ENCODE measurements at places on chromosomes 7 and 10.

- peak; percentile 50 for DNase-seq
Observed at GRCh38 chr10:112375721-112376395, 1.9 kb downstream of the ACSL5 start.

DNA sequence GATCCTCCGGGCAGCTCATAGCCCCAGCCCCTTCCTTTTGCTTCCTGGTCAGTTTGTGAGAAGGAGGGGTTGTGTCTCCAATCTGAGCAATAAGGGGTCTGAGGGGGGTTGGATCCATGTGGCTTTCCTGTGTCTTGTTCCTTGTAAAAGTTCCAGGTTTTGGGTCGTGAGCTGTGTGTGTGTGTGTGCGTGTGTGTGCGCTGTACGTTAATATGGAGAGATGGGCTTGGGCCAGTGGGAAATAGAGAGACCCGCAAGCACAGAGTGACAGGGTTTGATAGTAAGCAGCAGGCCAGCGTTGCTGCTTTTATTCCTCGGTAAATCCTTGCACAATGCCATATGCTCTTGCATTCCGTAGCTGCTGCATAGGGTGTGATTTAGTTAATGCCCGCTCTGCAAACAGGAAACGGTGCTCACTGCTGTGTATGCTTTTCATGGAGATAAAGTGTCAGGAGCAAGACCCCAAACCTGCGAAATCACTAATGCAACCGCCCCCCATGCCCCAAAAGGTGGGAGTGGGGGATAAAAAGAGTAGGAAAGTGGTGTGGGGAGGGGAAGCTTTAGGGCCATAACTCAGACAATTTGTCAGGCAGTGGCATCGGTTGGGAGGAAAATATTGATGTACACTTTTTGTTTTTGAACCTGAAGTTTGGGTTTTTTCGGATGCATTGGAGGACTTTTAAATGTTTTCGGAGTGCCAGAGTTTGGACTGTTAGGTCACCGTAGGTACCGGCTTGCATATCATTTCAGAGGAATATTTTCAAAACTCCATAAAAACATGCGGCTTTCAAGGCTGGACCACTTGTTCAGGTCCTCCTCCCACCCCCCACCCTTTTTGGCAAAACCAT lies 108.7 kb downstream of the TCF7L2 start:
- DNase-seq, result peak; percentile 64

- no peak for DNase-seq
Observed at GRCh38 chr7:111903797-111904196, 302.4 kb downstream of the DOCK4 start.

DNA sequence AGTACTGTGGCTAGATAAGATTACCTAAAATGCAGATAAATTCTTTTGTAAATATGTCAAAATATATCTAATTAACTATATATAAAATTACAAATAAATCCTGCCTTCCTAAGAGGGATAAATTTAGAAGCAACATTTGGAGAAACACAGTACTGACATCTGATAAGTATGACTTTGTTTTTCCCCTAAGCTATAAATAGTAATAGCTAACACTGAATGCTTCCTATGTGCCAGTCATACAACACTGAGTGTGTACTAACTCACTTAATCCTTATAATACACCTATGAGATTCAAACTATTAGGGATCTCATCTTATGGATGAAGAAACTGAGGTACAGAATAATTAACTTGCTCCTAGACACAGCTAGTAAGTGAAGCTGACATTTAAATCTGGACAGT lies 733.4 kb downstream of the MAGI2 start:
- no peak for DNase-seq

- DNase-seq, result no peak
Observed at GRCh38 chr7:91554883-91555282, 290.6 kb downstream of the FZD1 start.

GRCh38 chr10:31294558-31294957 lies 24.5 kb upstream of the ZEB1 start:
- DNase-seq, result no peak

- DNase-seq, result peak; percentile 45
Observed at GRCh38 chr10:71708301-71708703, 11.3 kb downstream of the C10orf105 start.

GRCh38 chr7:141072548-141073172 lies 1.2 kb upstream of the TMEM178B start:
- peak; percentile 41 for DNase-seq

- peak; percentile 60 for DNase-seq
Observed at GRCh38 chr7:105387508-105388355, 989 bp downstream of the SRPK2 start.

- no peak for DNase-seq
Observed at GRCh38 chr7:44194069-44194468, 4.8 kb upstream of the GCK start.

GRCh38 chr10:3106928-3107425 lies 39.6 kb downstream of the PFKP start:
- DNase-seq, result no peak

DNA sequence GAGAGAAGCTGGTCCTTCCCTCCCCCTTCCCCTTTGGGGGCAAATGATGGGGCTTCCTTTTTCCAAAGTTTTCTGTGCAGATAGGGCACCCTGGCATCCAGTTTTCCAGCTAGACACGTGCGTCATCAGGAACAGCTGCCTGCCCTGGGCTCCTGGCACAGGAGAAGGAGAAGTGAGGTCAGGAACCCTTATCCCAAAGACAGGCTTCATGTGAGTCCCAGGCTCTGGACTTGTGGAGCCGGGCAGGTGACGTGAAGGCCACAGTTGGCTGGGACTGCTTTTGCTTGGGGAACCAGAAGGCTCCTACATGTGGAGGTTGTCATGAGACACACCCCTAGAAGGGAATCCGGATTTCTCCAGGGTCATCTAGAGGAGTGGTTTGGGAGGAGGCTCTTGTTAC lies 66.5 kb downstream of the RBM20 start:
- DNase-seq, result no peak

DNA sequence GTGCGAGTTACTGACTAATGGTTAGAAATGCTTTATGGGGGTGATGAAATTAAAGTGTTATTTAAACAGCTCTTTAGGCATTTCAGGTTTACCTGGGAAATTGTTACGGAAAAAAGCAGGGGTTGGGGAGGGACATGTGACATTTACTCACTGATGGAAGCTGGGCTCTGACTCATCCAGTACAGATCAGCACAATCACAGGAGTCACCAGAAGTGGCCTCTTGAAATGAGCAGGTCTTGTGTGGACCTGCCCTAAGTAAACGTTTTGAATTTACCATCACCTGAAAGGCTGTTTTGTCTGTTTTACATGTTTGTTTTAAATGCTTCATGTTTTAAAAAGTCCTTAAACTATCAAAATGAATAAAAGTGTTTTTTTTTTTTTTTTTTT lies 2.3 kb downstream of the GLRX3 start:
- DNase-seq, result peak; percentile 50

GRCh38 chr10:29630205-29631048 lies 4.3 kb downstream of the SVIL start:
- no peak for DNase-seq

DNA sequence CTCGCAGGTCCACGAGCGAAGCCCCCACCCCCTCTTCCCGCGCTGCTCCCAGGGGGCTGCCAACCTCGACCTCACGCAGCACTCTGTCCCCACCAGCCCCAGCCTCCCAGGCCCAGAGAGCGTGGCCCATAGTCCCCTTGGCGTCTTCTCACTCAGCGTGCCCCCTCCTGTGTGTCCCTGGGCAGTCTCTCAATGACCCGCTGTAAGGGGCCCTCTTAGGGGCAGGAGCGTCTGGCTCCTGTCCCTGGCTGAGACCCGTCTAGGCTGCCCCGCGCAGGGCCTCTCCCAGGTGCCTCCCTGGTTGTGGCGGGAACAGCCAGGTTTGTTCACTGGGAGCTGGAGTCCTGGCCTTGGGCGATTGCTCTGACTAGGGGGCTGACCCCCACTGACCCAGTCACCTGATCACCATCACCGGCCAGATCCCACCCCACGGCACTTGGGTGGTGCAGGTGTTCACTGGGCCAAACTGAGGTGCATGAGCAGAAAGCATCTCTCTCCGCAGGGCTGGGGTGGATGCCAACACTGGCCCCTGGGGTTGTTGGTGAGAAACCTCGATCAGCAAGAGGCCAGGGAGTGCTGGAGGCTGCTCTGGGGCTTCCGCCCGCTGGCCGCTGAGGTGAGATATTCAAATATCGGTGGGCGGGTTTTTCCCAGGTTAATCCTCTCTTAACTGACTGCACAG lies 12.6 kb upstream of the WDFY4 start:
- DNase-seq, result no peak

DNA sequence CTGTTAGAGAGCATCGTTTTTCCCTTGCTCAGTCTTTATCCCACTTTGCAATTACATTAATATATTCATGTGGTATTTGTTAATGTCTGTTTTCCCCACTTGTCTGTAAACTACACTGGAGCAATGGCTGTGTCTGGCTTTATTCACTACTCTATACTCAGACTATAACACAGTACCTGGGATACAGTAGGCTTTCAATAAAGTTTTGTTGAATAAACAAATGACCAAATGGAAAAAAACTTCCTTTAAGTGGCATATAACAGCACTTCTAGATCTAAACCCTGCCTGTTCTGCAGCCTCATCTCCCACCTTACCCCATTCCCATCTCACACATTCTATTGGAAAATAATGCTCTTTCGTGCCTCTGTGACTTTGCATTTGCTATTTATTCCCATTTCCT lies 57.3 kb upstream of the SPOCK2 start:
- DNase-seq, result no peak

- no peak for DNase-seq
Observed at GRCh38 chr10:84546609-84547008, 218.2 kb downstream of the CCSER2 start.

DNA sequence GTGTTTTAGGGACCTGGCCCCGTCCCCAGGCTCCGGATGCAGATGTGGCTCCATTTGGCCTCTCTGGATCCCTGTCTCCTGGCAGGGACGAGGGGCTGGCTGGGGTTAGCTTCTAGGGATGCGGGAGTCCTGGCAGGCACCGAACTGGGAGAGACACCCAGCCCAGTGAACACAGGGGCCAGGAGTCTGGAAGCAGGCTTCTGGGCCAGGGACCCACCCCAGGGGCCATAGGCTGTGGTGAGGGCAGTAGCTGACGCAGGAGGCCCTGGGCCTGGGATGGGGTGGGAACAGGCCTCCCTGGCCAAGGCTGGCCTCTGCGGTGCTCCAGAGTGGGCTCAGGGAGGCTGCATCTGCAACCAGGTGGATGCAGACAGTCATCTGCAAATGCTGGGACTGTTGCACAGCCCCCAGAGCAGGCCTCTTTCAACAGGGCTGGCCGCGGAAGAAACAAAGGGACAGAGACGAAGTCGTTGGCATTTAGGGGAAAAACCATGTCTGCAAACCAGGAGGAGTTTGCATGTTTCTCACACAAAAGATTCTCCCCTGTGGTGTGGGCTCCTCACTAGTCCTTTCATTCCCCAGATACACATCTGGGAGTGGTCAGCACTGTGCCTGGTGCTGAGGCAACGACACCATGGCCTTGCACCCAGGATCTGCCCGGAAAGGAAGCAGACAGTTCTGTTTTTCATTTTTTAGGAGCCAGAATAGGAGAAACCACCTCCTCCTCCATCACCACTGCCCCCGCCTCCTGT lies 36.4 kb upstream of the ZNF488 start:
- DNase-seq, result no peak

DNA sequence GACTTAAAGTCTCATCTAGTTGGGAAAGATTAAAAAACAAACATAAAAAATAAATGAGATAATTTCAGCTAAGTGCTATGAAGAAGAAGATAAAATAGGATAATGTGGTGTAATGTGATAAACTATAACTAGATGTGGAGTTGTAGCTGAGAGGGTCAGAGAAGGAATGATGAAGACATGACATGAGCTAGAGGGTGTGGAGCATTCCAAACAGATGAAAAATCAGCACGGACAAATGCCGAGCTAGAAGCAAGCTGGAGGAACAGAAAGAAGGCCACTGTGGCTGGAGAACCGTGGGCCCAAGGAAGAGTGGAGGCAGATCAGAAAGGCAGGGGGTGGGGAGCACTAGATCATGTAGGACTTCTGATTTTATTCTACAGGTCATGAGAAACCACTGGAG lies 70.6 kb downstream of the CDK6 start:
- DNase-seq, result peak; percentile 67

DNA sequence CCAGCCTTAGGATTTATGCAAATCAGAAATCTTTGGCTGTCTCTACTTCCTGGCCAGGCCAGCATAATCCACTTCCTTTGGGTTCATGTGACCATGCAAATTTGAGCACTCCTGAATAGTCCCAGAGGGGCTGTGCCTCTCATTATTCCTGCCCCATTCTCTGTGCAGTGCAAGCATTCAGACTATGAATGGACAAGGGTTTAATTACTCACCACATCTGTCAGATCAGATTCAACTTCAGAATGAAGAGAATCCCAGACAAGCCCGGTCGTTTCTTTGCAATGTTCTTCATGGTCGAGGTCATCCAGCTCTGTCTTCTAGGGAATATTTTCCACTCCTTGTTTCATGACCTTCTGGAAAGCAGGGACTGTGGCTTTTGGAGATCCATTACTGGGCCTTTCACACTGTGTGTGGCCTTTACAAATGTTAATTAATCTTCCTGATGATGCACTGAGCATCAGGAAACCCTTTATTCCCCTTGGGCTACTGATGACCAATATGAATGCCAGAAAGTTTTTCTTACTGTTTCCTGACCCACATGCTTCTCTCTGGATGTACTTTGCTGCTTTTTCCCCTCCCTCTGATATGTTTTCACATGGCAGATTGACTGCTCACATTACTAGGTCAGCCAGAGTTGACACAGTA lies 217.6 kb upstream of the TCF7L2 start:
- peak; percentile 10 for DNase-seq

- no peak for DNase-seq
Observed at GRCh38 chr7:55499591-55499990, 72.7 kb downstream of the VOPP1 start.

- DNase-seq, result no peak
Observed at GRCh38 chr7:85587785-85588184, 400.9 kb upstream of the SEMA3D start.

DNA sequence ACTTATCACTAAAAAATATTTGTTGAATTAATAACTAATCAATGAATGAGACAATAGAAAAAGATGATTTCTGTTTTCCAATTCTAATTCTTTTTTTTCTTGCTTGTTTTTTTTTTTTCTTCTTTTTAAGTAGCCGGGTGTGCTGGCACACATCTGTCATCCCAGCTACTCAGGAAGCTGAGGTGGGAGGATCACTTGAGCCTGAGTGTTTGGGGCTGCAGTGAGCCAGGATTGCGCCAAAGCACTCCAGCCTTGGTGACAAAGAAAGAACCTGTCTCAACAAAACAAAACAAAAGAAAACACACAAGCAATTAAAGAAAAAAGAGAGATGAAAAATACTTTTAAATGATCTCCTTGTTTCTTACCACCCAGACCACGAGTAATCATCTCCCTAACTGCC lies 1109.3 kb downstream of the REEP3 start:
- no peak for DNase-seq

DNA sequence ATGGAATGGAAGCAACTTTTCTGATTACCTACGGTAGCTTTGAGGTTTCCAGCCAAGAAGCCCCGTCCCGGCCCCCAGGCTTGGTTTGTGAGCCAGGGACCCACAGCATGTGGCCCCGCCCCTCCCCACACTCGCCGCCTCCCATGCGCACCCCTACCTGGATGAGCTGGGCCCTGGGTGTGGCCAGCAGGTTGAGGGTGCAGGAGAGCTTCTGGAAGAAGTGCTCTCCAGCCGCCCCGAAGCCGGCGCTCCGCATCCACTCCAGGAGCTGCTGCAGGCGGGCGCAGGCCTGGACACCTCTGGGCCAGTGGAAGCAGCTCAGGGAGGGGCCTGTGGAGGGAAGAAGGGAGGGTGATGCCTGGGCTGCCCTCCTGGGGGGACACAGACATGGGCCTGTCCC lies 39.7 kb downstream of the AP5Z1 start:
- no peak for DNase-seq
